M059J (cell line): ENCODE measurements at places on chromosomes 12 and 14.

DNA sequence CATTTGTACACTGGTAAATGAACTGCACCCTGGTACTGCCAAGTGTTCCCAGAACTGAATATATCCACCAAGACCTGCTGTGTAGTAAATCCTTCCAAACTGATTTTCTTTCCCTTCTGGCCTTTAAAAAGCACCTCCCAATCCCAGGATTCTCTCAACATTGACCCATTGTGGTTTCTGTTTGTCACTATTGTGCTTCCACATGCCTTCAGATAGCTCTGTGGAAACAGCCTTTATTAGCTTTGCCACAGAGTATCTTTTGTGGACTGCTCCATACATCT lies 949 bp upstream of the KIF21A start:
- DNase-seq = peak; percentile 29

- DNase-seq = no peak
Measured at GRCh38 chr12:23898121-23898520, 51.3 kb downstream of the SOX5 start.

GRCh38 chr12:111868676-111869588 lies 26.9 kb downstream of the MAPKAPK5 start:
- DNase-seq = no peak

GRCh38 chr12:25903603-25904245 lies 54.8 kb upstream of the RASSF8 start:
- no peak for DNase-seq

- DNase-seq = no peak
Measured at GRCh38 chr12:119206348-119207062, 27.8 kb downstream of the HSPB8 start.

DNA sequence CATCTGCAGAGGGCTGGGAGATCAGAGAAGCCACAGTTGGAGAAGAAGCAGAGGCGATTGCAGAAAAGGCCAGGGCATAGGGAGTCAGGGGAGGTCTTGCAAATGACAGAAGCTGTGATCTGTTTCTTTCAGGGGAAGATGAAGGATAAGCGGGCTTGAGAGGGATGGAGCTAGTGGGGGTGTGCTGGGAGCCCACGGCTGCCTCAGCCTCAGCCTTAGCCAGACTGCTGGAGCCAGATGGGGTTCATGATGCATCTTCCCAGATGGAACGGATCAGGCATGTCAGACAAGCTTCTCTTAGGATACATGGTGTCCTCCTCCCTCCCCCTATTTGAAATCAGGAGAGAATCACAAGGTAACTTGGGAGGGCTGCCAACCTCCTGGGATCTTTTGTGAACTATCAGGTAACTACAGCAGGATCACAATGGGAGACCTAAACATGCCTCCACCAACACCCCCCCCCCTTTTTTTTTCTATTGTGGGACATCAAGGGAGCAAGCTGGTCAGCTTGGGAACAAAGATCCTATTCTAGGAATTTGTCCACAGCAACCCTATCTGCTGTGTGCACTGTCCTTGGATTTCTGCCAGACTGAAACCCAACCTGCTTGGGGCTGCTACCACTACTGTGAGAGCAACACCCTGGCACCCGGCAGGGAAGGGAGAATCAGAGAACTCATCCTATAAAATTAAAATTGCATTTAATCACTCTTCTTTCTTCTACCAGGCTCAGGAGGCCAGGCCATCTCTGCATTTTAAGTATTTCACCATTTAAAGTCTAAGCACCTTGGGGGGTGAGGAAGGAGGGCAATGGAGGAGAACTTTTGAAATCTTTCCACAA lies 10.7 kb upstream of the ATP2A2 start:
- peak; percentile 81 for DNase-seq

GRCh38 chr12:70052931-70053497 lies 190.2 kb upstream of the CNOT2 start:
- DNase-seq = peak; percentile 62

DNA sequence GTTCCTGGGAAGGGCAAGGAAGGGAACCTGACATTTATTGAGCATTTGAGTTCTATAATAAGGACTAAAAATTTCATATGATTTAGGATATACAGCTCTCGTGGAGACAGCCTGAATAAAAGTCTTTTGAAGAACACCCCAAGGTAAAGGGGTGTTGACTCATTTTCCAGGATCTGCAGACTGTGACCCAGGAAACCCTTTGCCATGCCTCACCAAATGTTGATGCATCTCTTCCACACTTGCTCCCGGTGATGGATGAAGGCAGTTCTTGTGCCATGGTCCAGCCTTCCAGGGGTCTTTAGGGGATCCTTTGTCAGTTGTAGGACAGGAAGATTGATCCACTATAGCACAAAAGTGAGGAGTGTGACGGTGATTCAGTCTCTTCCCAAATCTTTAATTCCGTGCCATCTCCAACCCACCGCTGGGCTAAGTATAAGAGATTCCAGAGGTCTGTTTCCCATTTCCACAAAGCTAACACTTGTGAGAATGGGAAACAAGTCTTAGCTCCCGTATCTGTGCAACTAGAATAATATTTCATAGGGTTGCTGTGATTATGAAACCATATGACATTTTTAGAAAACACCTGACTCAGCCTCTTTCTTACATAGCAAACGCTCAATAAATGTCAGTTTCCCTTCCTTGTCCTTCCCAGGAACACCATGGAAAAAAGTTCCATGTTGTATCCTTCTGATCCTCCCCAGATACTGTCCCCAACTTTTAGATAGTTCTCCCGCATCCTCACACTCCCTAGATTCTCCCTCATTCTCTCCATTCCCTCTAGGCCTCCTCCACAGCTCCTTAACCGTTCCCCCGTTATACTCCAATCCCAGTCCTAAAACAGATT lies 836 bp downstream of the AAAS start:
- DNase-seq = peak; percentile 39

DNA sequence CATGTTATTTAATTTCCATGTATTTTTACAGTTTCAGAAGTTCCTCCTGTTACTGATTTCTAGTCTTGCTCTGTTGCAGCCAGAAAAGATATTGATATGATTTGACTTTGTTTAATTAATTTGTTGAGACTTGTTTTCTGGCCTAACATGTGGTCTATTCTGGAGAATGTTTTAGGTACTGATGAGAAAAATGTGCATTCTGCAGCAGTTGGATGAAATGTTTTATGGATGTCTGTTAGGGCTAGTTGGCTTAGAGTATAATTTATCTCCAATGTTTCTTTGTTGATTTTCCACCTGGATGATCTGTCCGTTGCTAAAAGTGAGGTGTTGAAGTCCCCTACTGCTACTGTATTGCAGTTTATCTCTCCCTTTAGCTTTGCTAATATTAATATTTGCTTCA lies 54.4 kb downstream of the GPR137C start:
- DNase-seq = no peak

GRCh38 chr14:72423957-72424356 lies 469.9 kb downstream of the DPF3 start:
- DNase-seq = no peak

GRCh38 chr14:101351769-101352168 lies 209.5 kb upstream of the DIO3 start:
- no peak for DNase-seq

DNA sequence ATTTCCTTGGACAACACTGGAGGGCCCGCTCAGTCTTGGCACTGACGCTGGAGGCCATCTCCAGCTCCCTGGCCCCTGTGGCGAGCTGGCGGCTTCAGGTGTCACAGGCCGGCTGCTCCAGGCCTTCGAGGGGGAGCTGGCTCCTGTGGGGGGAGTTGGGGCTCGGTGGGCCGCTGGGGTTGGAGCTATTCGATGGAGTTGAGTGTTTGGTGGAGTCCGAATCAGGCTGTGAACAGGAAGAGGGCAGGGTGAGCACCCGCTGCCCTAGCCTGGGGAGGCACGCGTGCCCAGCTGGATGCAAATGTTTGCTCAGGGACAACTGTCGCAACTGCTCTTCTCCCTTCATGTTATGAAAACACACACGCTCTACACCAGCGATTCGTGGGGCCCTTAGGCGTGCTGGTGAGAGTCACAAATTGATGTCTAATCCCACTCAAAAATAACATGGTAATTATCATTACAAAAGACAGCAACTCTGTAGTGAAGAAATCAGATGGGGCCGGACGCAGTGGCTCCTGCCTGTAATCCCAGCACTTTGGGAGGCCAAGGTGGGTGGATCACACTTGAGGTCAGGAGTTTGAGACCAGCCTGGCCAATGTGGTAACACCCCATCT lies 11.3 kb downstream of the AMN start:
- DNase-seq = no peak

GRCh38 chr12:49895773-49896172 lies 7.9 kb downstream of the FAIM2 start:
- no peak for DNase-seq

DNA sequence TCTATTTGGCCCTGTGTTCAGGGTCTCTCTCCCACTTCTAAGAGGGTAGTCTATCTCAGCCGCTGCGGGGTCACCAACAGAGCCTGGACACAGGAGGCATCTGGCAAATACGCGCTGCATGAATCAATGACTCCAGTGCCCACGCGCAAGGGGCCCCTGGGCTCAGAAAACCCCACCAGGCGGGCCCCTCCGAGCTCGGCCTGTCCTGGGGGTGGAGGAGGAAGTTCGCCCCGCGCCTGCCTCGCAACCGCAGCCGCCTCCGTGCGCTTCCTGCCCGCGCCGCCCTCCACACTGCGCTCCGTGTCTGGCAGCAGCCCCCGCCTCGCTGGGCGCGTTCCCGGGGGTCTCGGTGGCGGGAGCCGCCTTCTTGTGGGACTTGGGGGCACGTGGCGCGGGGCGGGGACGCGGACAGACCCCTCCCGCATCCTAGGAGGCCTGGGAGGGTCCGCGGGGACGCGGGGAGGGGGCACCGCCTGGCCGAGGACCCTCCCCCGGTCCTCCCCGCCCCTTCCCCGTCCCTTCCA lies 811 bp upstream of the FBRSL1 start:
- DNase-seq = no peak

- no peak for DNase-seq
Measured at GRCh38 chr12:115343601-115344000, 659.6 kb upstream of the TBX3 start.

GRCh38 chr14:74134484-74134883 lies 49.7 kb downstream of the LIN52 start:
- DNase-seq = no peak

GRCh38 chr14:105501504-105502291 lies 10.7 kb downstream of the TEDC1 start:
- no peak for DNase-seq

GRCh38 chr12:122841544-122842321 lies 6.5 kb downstream of the HIP1R start:
- DNase-seq = peak; percentile 87

- peak; percentile 56 for DNase-seq
Measured at GRCh38 chr14:39265033-39265432, 31.3 kb downstream of the MIA2 start.

DNA sequence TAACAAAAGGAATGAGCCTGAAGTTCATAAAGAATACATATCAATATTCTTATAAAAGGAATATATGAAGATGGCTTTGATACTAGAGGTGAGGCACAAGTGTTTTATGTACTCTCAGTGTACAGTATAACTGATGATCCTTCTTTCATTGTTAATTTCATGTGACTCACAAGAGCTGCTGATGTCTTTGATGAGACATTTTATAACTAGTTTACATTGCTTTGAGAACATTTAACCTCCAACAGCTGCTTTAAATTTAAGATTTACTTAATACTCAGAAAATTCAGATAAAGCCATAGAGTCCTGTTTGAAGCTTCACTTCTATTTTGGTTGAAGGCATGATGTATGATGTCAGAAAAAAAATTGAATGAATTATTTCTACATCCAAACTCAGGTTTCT lies 59.8 kb downstream of the WASHC4 start:
- DNase-seq = no peak

DNA sequence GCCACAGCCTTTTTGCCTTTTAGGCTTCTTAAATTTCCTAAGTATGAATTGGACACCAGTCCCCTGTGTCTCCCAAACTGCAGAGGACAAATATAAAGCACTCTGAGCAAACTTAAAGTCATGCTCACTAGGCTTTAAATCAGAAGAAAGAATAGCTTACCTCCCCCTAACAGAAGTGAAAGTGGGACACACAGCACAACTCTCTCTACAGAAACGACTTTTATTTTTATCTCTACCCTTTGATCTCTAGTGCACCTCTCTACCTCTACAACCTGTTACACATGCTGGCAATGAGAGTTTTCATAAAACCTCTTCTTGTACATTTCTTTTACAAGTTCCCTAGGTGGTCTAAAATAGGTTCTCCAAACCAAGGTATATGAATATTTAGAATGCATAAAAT lies 19.7 kb downstream of the IAPP start:
- no peak for DNase-seq

DNA sequence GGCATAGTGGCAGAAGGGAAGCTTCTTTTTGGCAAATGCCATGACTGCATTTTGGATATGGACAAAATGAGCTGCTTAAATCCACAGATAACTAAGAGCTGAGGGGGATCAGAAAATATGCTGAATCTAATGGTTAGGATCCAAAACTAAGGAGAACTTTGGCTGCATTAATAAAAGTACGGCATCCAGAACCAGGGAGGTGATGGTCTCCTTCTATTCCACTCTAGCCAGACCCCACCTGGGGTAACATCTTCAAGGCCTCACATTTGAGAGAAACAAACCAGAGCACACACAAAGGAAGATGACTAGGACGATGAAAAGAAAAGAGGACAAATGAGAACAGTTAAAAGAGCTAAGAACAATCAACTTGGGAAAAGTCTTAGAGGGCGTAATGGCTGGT lies 27.6 kb downstream of the NT5DC3 start:
- DNase-seq = no peak

DNA sequence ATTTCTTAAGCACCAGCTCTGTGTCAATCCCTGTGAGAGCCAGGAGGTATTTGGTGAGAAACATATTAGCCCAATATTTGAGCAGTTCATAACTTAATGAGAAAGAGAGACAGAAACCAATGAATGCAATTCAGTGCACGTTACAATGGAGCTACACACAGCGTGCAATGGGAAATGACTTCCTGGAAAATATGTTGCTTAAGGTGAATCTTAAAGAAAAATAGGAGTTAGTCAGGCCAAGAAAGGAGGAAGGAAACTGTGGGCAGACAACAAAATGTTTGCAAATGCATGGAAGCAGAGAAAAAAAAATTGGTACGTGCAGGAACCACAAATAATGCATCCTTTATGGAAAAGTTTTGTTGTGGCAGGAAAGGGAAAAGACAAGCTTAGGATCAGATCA lies 481.7 kb downstream of the BCAT1 start:
- no peak for DNase-seq

DNA sequence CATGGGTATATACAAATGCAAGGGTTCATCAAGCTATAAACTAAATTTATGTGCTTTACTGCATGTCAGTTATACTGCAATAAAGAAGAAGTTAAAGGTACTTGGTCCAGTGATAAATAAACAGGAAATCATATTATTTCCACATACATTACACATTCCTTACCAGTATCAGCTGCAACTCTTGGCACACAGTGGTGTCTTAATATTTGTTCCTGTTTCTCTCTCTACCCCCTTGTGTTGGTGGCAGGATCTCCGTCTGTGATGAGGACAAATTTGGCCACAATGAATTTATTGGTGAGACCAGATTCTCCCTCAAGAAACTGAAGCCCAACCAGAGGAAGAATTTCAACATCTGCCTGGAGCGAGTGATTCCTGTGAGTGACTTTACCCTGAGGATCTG lies 19.2 kb upstream of the OAS1 start:
- no peak for DNase-seq

DNA sequence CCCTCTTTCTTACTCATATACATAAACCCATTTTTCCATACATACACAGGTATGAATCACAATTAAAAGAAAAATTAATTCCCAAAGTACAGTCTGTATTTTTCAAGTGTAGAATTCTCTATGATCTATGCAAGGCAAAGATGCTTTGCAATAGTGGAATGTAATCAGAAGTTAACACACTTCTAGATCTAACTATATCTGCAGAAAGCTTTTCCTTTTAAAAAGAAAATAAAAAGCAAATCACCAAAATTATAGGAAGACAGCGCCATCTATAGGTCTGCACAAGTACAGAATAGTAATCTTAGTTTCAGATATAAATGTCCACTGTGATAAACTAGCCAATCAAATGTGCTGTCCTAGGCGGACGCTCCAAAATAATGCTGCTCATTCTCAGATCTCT lies 22.0 kb downstream of the SLC25A21 start:
- peak; percentile 17 for DNase-seq
